ENCODE measurements at places on chromosomes 12 and 14.

GRCh38 chr14:48384821-48385220, 709.4 kb upstream of the MDGA2 start:
- no peak overlapping the region for H3K4me3 ChIP-seq
- no peak for DNase-seq
- no peak overlapping the region for H3K27ac ChIP-seq

GRCh38 chr14:71228711-71229110, 321.5 kb downstream of the PCNX1 start:
- no peaks in the 10 kb centered on the region for H3K27me3 ChIP-seq
- no peak overlapping the region for H3K27ac ChIP-seq
- no peaks in the 10 kb centered on the region for H3K36me3 ChIP-seq
- DNase-seq, result no peak
- no peak overlapping the region for H3K4me3 ChIP-seq

DNA sequence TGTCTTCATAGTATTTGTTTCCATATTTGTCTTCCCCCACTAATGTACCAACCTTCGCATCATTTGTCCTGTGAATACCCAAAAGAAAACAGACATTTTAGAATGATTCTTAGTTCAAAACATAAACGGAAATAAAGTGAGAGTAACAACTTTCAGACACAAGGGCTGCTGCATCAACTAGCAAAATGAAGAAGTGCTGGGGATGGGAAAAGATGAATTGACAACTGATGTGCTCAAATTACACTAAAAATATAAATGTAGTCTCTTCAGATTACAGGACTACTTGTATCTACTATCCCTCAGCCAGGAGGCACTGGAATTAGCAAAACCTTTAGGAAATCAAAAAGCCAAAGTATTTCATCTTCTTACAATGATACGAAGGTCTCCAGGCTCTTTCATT, 743 bp downstream of the NDUFA12 start:
- peak overlapping the region; percentile 68 for H3K27ac ChIP-seq
- peak overlapping the region; percentile 90 for H3K4me3 ChIP-seq
- H3K4me1 ChIP-seq, result peaks cover 8% of the 10 kb centered on the region

DNA sequence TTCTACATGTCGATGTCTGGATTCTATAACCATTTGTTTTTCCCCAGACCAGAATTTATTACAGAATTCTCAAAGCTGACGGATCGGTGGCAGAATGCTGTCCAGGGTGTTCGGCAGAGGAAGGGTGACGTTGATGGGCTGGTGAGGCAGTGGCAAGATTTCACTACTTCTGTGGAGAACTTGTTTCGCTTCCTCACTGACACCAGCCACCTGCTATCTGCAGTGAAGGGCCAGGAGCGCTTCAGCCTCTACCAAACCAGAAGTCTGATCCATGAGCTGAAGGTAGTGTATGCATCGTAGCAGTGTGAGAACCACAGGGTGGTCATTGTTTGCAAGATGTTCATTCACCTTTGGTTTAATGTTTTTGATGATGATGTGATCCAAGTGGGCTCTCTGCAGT, 124.0 kb downstream of the ESR2 start:
- no peak for DNase-seq
- H3K36me3 ChIP-seq, result peaks cover 82% of the 10 kb centered on the region
- no peaks in the 10 kb centered on the region for H3K4me1 ChIP-seq
- H3K27ac ChIP-seq, result no peak overlapping the region

DNA sequence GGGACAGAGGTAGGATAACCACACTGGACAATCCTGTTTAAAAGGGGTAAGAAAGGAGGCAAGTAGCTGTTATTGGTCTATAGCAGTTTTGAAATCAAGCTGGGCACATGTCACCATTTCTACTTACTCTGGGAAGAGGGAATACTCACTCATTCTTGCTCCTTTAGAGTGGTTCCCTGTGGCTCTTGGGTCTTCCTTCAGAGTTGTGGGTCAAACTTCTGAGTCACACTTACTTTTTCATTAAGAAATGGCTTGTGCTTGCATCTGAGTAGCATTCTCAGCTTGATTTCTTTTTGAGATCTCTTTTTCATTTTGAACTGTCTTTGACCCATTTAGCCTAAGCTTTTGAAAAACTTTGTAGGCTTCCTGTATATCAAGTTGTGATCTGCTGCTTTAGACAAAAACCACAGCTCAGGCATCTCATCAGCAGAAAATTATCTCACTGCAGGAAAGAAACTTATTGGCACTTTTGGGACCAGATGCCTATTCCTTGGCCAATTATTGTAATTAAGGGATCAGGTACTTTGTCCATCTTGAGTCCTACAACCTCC, 122.2 kb downstream of the AEBP2 start:
- no peaks in the 10 kb centered on the region for H3K36me3 ChIP-seq
- no peak overlapping the region for H3K27ac ChIP-seq
- H3K4me3 ChIP-seq, result no peak overlapping the region
- H3K4me1 ChIP-seq, result no peaks in the 10 kb centered on the region
- H3K27me3 ChIP-seq, result no peaks in the 10 kb centered on the region

- no peaks in the 10 kb centered on the region for H3K36me3 ChIP-seq
- no peak overlapping the region for H3K27ac ChIP-seq
- no peaks in the 10 kb centered on the region for H3K27me3 ChIP-seq
- no peak overlapping the region for H3K4me3 ChIP-seq
These were observed 174.4 kb downstream of the PDZRN4 start for GRCh38 chr12:41362510-41362909.

GRCh38 chr12:107027636-107028053, 40.7 kb upstream of the MTERF2 start:
- peak overlapping the region; percentile 85 for H3K27ac ChIP-seq
- no peak overlapping the region for H3K4me3 ChIP-seq
- no peaks in the 10 kb centered on the region for H3K27me3 ChIP-seq
- H3K36me3 ChIP-seq, result no peaks in the 10 kb centered on the region
- peaks cover 3% of the 10 kb centered on the region for H3K4me1 ChIP-seq

GRCh38 chr14:99401621-99402284, 78.9 kb downstream of the SETD3 start:
- H3K4me1 ChIP-seq, result peaks cover 14% of the 10 kb centered on the region
- peak; percentile 44 for DNase-seq

DNA sequence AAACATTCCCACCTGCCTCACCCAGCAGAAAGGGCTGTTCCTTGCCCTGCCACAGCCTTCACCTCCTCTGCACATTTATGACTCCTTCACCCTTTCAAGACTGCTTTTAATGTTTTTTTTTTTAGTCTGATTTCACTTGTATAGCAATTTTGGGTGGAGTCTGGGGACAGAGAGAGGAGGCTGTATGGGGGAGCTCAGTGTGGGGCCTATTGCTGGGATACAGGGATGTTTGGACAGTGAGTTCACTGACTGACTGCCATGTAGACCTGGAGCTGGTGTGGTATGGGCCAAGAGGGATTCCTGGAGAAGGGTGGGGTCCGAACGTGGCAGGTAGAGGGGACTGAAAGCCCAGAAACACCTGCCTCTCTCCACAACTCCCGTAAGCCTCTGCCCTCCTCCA, 1.9 kb upstream of the KRT85 start:
- no peaks in the 10 kb centered on the region for H3K36me3 ChIP-seq
- H3K4me3 ChIP-seq, result no peak overlapping the region
- H3K27me3 ChIP-seq, result no peaks in the 10 kb centered on the region
- no peak for DNase-seq
- H3K27ac ChIP-seq, result no peak overlapping the region

GRCh38 chr12:99393763-99394162, 253.8 kb upstream of the GARIN6 start:
- H3K4me3 ChIP-seq, result no peak overlapping the region
- no peak for DNase-seq
- no peak overlapping the region for H3K27ac ChIP-seq

DNA sequence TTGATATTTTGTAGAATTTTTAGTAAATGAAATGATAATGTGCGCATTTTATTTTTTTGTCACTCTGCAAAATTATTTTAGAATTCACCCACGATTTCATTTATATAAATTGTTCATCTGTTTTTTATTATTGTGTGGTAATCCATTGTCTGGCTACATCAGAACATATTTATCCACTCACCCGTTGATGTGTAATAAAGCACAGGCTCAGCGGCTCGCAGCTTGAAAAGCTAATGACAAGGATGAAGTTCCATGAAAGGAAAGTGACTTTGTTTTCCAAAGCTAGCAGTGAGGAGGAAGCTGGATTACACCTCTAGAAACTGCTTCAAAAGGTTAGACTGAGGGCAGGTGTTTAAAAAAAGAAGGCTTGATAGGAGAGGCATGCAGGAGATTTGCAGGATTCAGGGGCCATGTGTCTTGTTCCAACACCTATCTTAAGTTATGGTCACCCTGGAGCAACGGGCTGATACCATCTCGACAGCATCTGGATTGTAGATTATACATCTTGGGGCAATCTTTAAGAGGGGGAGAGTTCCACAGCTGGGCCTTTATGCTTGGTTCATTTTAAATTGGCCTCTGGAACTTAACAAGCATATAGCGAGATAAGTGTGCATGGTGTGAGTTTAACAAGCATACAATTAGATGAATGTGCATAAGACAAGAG, 194.1 kb downstream of the TMTC3 start:
- H3K4me1 ChIP-seq, result no peaks in the 10 kb centered on the region
- DNase-seq, result no peak
- H3K27ac ChIP-seq, result no peak overlapping the region
- H3K27me3 ChIP-seq, result no peaks in the 10 kb centered on the region
- no peak overlapping the region for H3K4me3 ChIP-seq
- no peaks in the 10 kb centered on the region for H3K36me3 ChIP-seq

DNA sequence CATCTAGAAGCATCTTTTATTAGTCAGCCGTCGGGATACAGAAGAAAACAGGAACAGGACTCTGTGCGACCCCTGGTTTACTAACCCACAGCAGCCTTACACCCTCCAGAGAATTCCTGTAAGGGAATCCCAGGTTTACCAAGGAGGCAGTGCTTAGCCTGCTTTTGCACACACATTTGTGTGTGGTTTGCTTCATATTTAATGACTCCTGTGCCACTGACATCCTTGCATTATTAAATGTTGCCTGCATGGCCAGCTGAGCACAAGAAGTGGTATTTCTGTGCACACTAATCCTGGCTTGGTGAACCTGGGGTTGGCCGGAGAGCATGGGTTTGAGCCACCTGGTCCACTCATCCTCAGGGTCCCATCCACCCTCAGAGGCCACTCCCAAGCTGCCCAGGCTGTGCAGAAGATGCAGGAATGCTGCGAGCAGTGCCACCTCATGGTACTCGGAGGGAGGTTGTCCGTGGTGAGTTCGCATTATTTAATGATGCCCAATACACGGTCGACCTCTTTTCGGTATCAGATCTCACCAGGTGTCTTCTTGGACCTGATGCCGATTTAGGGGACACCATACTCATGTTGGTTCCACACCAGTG, 152.4 kb upstream of the RTL1 start:
- no peaks in the 10 kb centered on the region for H3K4me1 ChIP-seq
- no peak overlapping the region for H3K4me3 ChIP-seq
- H3K27me3 ChIP-seq, result no peaks in the 10 kb centered on the region
- no peaks in the 10 kb centered on the region for H3K36me3 ChIP-seq
- H3K27ac ChIP-seq, result no peak overlapping the region
- no peak for DNase-seq

GRCh38 chr12:89085421-89085820, 266.9 kb downstream of the DUSP6 start:
- H3K27me3 ChIP-seq, result no peaks in the 10 kb centered on the region
- H3K27ac ChIP-seq, result no peak overlapping the region
- H3K4me1 ChIP-seq, result no peaks in the 10 kb centered on the region
- H3K4me3 ChIP-seq, result no peak overlapping the region
- no peaks in the 10 kb centered on the region for H3K36me3 ChIP-seq
- DNase-seq, result no peak

GRCh38 chr12:99847936-99848335, 136.8 kb downstream of the ANKS1B start:
- H3K27me3 ChIP-seq, result no peaks in the 10 kb centered on the region
- H3K27ac ChIP-seq, result no peak overlapping the region
- H3K36me3 ChIP-seq, result no peaks in the 10 kb centered on the region
- no peak overlapping the region for H3K4me3 ChIP-seq
- no peak for DNase-seq

DNA sequence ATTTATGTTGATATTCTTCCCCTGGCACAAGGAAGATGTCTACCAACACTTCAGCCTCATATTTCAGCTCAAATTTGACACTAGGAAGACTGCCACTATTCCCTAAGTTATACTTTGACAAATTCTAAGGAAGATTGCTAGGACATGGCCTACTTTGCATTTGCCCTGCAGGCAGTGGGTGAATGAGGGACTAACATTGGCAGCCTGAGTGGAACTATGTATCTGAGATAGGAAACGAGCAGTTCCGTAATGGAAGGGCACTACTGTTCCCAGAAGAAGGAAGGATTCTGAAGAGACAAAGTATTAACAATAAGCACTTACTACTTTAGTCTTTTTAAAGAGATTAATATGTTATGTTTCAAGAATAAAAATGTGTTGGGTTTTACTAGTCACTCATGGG, 115.1 kb downstream of the SLC16A7 start:
- no peak overlapping the region for H3K4me3 ChIP-seq
- no peaks in the 10 kb centered on the region for H3K27me3 ChIP-seq
- no peak for DNase-seq

DNA sequence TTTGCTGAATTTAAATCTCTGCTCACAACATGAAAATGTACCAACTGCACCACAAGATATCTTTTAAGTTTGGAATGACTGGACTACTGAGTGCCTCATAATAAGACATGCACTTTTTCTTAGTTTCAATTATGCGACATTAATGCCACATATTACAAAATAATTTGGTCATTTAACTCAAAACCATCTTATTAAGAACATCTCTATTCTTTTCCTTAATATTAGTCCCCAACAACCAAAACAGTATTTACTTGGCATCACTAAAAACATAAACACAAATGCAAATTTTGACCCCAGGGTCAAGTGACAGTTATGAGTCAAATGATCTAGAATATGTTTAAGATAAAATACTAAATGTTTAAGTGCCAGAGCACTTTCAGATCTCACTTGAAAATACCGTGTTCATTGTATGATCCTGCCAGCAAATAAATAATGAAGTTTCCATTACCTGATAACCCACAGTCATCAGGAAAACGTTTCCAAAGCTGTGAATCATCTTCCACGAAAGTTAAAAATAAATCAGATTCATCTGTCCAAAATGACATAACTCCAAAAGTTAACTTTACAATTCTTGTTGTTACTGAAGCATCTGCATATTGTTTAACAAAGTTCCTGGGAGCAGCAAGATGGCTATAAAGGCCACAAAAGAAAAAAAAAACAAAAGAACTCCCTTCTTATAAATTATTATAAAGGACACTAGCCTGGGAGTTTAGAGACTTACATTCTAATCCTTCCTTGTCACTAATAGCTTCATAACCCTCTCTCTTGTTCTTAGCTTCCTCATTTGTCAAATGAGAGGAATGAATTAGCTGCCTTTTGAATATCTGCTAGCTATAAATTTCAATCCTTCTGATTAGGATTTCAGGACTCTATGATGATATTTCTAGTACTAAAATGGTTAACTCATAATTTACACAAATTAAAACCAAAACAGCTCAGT, 30.5 kb upstream of the AP4S1 start:
- no peak for DNase-seq
- no peaks in the 10 kb centered on the region for H3K36me3 ChIP-seq
- H3K27ac ChIP-seq, result peak overlapping the region; percentile 43
- peaks cover 23% of the 10 kb centered on the region for H3K4me1 ChIP-seq
- H3K4me3 ChIP-seq, result no peak overlapping the region

GRCh38 chr14:32666308-32666707, 272.4 kb upstream of the NPAS3 start:
- H3K27ac ChIP-seq, result no peak overlapping the region
- H3K27me3 ChIP-seq, result no peaks in the 10 kb centered on the region
- H3K36me3 ChIP-seq, result no peaks in the 10 kb centered on the region
- H3K4me1 ChIP-seq, result no peaks in the 10 kb centered on the region
- no peak overlapping the region for H3K4me3 ChIP-seq
- no peak for DNase-seq

- no peaks in the 10 kb centered on the region for H3K4me1 ChIP-seq
- no peaks in the 10 kb centered on the region for H3K36me3 ChIP-seq
- no peaks in the 10 kb centered on the region for H3K27me3 ChIP-seq
- DNase-seq, result no peak
These were observed 20.5 kb upstream of the CLMN start for GRCh38 chr14:95340201-95340697.
